ENCODE measurements at places on chromosomes 13 and 19. TPM values are rescaled to one million over a fixed set of nuclear protein-coding genes. Genes with fewer than 3 reads are reported as not detected.

DNA sequence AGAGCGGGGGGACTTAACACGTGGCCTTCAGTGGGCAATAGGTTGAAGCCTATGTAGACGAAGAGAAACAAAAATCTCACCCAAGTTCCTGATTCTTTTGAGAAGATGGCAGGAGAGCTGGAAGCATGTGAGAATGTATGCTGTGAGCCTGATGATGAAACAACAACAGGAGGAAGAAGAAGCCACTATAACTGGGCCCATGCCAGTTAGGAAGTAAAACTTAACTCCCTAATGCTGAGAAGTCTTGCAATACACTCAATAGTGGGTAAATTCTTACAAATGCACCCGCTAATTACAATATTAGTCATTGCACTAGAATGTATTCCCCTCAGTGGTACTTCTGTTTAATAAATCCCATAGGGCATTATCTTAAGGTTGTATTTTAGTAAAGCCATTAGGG is 9.1 kb downstream of the PCDH17 start:
- DNase-seq, result no peak

GRCh38 chr13:107734891-107735625 is 480.3 kb downstream of the LIG4 start:
- no peak for DNase-seq

Gene ARHGAP35
- total RNA-seq, result 25.2 TPM

Gene CEACAM6
- total RNA-seq, result not detected

DNA sequence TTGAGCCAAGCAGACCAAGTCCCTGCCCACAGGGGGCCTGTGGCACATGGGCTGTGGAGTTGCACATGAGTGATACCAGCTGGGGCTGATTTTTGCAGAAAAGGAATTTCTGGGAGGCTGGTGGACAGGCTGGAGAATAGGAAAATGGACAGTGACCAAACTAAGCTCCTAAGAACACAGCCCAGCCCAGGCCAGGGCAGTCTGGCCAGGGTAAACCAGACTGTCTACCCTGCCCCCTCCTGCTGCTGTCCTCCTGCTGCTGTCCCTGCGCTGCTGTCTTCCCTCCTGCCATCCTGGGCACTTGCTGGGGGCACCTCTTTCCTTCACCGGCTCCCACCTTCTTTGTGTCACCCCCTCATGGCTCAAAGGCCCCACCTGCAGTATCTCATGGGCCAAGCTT is 219.2 kb downstream of the ZIC5 start:
- DNase-seq, result no peak

Gene CCL25
- not detected for total RNA-seq

DNA sequence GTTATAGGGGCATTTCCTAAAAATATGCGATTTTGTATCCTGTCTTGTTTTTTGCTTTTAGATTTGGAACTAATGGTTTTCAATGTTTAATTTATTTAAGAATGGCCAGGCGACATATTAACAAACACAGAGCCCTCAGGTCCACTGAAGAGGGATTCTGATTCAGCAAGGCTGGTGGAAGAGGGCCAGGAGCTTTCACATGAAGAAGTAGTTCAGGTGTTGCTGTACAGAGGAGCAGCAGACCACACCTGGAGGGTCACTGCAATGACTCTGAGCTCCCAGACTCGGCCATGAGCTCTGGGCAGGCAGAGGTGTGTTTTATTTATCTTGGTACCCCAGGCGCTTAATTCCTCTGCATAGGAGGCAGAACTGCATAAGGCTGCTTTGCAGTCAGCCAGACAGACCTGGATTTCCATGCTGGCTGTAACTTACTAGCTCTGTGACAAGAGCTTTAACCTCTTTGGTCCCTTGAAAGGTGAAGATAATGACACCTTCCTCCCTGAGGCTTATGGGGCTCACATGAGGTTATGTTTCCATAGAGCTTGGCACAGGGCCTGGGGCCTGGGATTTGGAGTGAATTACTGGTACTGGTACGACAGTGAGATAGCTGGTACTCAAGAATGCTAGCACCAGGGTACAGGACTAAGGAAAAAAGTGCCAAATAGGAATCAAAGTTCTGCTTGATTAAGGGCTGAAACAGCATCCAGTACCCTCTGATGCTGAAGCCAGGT is 184.7 kb downstream of the OXGR1 start:
- DNase-seq, result no peak

Gene BLVRB
- total RNA-seq, result 77.4 TPM

- peak; percentile 81 for DNase-seq
Measured at GRCh38 chr19:51552996-51553725, 17.9 kb upstream of the ZNF175 start.

GRCh38 chr19:7617735-7618134 is 11.6 kb downstream of the XAB2 start:
- no peak for DNase-seq

DNA sequence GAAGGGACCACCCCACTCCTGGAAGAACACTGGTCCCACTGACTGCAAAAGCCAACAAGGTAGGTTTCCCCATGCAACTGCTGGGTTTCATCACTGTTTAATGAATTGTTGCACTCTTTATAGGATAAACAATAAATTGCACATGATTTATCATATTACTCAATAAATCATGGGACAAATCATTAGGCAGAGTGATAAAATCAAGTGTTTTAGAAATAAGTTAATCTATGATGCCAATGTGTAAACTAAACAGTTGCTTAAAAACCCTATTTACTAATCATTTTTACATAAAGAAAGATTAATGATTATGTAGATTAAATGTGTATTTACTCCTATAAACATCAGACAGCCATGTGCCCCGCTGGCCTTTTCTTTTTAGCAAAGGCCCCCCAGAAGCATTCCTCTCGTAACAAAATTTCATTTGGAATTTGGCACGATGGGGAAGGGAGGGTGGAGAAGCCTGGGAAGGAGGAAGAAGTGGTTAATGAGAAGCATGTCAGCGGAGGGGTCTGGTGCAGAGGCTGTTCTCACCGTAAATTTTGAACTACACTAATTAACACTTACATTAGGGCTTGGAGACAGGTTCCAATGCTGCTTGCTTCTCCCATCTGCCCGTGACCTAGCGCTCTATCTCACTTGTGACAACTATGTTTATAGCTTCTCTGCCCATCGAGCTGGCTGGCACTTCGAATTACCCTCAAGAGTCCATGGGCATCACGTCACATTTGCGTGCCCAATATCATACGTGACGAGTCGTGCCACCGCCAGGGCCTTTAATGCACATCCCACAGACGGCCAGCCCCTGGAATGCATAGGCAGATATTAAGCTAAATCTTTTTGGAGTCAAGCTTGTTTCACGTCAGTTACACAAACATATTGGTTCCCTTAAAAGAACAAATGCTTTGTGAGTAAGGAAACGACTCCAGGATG is 357.7 kb upstream of the TSHZ3 start:
- DNase-seq, result no peak

DNA sequence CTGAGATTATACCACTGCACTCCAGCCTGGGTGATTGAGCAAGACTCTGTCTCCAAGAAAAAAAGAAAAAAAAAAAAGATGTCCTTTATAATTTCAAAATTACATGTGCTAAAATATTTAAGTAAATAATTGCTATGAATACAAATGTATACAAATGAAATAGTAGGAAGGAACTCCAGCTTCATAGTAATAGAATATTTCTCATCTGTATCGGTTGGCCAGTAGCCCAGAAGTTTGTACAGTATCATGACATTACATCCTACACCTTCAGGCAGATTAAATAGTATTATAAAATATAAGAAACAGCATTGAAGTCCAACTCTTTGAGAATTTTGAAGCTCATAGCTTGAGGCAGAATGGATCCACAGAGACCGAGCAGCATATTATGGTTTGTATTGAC is 36.5 kb upstream of the CLDN10 start:
- no peak for DNase-seq

Gene TUBA3C
- not detected for total RNA-seq

- no peak for DNase-seq
Measured at GRCh38 chr19:5825178-5825577, 14.3 kb downstream of the FUT6 start.

Gene KLK12
- total RNA-seq, result not detected

- DNase-seq, result no peak
Measured at GRCh38 chr13:98111168-98112098, 31.5 kb upstream of the FARP1 start.

GRCh38 chr19:18119717-18120105 is 22.1 kb downstream of the MAST3 start:
- DNase-seq, result no peak

- DNase-seq, result no peak
Measured at GRCh38 chr13:50464349-50465251, 378.9 kb downstream of the DLEU7 start.

GRCh38 chr13:45851171-45851921 is at the start of gene SIAH3:
SIAH3 (minus strand) TSS chr13:45851753; CDS start chr13:45851629, 124 bp downstream.
- no peak for DNase-seq

Gene SMIM17
- 0.36 TPM for total RNA-seq

Gene ZNF682
- 2.4 TPM for total RNA-seq

Gene SIAH3
- not detected for total RNA-seq

Gene MBD3L5
- total RNA-seq, result not detected

DNA sequence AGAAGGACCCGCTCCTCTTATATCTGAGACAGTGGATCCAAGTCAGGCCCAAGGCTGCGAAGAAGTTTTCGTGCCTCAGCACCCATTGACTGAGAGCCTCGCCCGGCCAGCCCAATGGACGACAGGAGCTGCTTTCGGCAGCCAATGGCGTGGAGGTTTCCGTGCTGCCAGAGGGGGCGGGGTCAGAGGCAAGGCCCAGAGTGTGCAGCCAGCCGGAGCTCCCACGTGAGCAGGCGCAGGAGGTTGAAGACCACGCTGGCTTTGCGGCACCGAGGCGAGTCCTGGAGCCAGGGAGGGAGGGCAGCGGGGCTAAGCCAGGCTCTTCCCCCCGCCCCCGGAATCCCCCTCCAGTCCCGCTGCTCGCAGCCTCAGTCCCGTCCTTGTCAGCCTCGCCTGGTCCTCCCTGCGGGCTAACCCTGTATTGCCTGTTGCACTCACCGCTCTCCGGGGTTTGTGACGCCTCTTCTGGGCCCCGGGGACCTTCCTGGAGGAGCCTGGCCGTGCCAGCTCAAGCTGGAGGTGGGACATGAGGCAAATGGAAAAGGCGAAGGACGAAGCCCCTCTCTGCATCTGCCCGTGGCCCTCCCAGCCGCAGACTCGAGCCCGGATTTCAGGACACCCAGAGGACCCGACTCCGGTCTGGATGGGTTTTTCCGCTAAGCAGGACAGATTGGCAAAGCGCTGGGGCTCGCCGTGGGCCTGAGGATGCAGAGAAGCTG is 1.5 kb downstream of the IFNL4 start:
- DNase-seq, result peak; percentile 40

DNA sequence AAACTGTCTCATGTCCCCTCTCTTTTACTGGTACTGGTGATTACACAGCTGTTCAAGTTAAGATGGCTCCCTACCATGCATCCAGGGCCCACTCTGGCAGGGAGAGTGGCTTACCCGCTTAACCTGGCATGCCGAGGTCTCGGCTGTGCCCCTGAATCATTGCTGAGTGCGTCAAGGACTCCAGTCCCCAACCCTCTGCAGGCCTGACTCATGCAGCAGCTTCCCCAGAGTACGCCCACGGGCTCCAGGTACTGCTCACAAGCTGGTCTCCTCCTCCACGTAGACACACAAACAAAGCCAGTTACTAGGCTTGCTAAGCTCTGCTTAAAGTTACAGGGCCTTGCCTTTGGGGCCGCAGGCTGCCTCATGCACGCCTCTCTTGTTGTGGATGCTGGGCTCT is 447.4 kb downstream of the COG6 start:
- peak; percentile 53 for DNase-seq

DNA sequence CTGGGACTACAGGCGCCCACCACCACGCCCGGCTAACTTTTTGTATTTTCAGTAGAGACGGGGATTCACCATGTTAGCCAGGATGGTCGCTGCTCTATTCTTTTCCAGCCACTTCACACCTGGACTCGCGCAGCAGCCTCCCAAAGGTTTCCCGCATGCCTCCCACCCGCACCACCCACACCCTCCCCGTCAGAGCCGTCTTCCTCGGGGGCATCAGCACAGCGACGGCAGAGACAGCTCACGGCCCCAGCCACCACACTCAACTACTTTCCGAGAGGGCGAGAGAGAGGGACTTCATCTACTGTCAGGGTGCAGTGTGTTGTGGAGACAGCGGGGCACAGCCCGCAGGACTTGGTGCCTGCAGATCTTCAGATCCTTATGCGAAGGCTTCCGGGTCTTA is 5.6 kb downstream of the ZNF787 start:
- no peak for DNase-seq

Gene SERP2
- 12.1 TPM for total RNA-seq

- no peak for DNase-seq
Measured at GRCh38 chr19:52336791-52337381, 843 bp downstream of the ZNF610 start.

Gene ZNF667
- total RNA-seq, result 1.7 TPM

Gene ICAM5
- total RNA-seq, result 15.8 TPM
